ENCODE measurements at places on chromosomes 13 and 19.
A peak's percentile ranks its signal among the peaks of the same experiment; 100 is the strongest.

GRCh38 chr19:35248310-35249145 lies at the start of gene LSR:
TSS of gene LSR (plus strand) at chr19:35249002. CDS start at chr19:35249023, 21 bp downstream.
- peak; percentile 65 for DNase-seq

DNA sequence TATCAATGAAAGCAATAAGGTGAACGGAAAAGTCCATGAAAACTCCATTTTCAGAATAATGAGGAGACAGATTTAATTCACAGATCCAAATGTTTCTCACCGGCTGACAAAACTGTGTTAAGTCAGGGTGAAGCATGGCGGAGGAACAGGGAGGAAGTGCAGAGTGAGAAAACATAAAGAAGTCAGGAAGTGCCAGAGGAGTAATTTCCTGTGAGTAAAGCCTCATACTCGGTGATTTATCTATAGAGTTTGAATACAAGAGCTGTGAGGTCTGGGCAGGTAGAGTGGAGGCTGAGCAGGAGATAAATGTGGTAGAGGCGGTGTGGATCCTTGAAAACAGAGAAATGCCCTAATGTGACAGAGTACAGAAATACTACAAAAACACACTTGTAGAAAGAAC lies 11.4 kb downstream of the CARD8 start:
- no peak for DNase-seq

DNA sequence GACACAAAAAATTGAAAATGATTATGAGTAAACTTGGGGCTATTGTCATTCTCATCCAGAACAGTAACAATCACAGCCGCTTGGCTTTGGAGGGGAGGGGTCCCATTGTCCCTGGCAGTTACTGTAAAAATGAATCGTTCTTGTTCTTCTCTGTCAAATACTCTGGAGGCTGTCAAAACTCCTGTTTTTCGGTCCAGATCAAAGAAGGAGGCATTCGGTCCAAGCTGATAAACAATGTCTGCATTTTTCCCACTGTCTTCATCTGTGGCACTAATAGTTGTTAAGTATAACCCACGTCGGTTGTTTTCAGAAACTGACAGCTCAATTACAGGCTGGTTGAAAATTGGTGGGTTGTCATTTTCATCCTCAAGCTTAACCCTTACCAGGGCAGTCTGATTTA lies 3.4 kb downstream of the PCDH9 start:
- no peak for DNase-seq

GRCh38 chr13:94063096-94063495 lies 416.4 kb downstream of the DCT start:
- DNase-seq = no peak

GRCh38 chr13:37709318-37709717 lies 110.8 kb upstream of the POSTN start:
- no peak for DNase-seq

- no peak for DNase-seq
Measured at GRCh38 chr19:48833977-48834376, 2.3 kb downstream of the HSD17B14 start.

DNA sequence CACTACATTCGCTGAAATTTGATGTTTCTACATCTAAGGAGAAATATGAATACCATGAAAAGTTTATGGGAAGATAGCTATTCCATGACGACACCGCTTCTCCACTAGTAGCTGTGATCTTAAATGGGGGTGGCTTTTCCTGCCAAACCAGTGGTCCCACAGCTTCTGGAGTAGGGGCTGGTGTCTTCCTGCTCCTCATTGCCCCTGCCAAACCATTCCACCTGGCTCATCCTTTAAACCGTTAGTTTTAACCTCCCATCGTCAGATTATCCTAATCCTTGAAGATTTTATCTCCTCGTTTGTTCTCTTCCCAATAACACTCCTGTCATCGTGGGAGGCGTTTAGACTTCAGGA lies 568 bp upstream of the ZNF230 start:
- no peak for DNase-seq

DNA sequence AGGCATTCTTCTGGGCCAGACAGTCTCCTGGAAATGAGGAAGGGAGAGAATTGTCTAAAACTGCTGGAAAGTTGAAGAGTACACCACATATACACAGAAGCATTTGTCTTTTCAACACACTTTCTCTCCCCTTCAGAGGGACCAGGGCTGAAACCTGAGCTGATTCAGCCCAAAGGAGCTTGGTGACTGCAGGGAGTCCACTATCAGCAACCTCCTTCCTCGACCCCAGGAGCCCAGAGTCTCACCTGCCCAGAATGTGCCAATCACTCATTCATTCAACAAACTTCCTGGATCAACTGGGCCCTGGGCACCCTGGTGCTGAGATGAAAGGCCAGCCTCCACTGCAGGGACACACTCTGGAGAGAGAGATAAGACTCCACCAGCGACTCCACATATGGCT lies 128.9 kb upstream of the VSTM2B start:
- no peak for DNase-seq

DNA sequence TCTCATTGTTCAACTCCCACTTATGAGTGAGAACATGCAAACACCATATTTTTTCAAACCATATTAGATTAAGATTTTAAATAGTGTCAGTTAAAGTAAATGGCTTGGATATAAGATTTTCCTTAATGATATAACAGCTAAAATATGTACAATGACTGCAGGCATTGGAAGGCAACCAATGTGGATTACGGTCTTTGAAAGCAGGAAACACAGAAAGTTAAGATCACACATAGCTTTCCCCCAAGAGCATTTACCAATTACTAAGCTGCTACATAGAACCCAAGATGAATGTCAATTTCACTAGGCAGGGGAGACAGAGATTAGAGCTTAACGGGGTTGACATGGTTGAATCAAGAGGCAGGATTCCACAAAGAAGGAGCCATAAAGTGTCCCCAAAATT lies 173.2 kb upstream of the TRPC4 start:
- DNase-seq = no peak

DNA sequence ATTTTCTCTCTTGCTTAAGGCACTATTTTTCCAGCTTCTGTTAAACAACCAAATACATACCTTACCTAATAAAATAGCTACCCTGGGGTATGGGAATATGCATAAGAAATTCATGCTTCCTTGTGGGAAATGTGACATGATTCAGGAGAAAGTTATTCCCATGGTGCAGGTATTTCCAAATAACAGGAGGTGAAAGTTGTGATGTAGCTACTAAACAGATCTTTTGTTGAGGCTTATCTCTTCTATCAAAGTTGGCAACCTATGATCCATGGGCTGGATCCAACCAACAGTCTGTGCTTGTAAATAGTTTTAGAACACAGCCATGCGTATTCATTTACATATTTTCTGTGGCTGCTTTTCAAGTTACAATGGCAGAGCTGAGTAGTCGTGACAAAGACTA lies 177.8 kb upstream of the NBEA start:
- DNase-seq = no peak

GRCh38 chr19:29170554-29170953 lies 42.4 kb downstream of the UQCRFS1 start:
- no peak for DNase-seq

DNA sequence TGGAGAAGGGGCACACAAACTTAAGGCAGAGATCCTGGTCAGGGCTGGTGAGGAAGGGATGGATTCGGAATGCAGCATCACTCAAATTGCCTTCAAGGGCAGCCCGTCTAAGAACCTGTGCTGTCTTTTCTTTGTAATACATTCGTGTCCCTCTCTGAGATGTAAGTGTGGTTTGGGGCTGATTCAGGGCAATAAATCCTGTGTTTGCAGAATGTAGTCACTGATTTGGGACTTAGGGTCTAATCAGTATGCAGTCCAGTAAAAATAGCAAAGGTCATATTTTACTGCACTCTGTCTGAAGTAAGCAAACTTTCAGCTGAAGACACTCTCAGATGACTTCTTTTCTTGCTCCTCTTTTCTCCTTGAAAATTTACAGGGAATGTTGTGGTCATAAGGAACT lies 93.8 kb upstream of the C1QTNF9B start:
- no peak for DNase-seq

GRCh38 chr13:114130131-114130836 lies 2.1 kb downstream of the RASA3 start:
- DNase-seq = no peak

GRCh38 chr13:45728759-45729158 lies 26.6 kb downstream of the CBY2 start:
- DNase-seq = no peak

- DNase-seq = no peak
Measured at GRCh38 chr13:38849315-38849714, 141.3 kb downstream of the STOML3 start.

DNA sequence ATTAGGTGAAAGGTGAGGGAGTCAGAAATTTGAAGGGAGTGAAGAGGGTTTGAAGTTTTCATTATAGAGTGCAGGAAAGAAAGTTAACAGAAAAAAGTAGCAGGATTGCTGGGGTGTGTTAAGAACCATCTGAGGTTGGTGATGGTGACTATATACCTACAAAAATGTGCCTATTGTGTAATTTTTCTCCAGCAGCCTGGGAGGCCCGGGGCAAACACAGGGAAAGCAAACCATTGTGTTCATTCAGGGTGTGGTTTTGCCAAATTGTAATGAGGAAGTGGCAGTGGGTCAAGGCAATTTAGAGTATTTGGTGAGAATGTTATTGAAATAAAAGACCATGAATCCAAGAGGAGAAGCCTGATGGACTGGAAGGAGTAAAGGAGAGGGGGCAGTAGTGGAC lies 8.2 kb upstream of the SUCLA2 start:
- DNase-seq = no peak

- peak; percentile 81 for DNase-seq
Measured at GRCh38 chr13:36818804-36819738, at the start of gene RFXAP. TSS of gene RFXAP (plus strand) at chr13:36819222. CDS start at chr13:36819358, 136 bp downstream.

DNA sequence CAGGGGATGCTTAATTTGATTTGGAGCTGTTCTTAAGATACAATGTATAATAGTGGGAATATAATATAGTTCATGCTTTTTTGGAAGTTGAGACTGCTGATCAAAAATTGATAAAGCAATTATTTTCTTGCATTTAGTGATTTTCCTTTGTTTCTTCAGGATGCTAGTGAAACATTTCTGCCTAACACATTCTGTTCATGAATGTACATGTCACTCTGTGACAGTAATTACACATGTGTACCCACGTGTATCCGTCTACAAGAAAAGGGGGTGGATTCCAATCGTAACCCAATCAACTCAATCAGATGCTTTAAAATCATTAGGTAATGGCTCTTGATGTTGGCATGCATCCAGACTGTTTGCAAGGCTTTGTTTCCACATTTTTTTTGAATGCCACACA lies 5.0 kb upstream of the FRY start:
- no peak for DNase-seq

- no peak for DNase-seq
Measured at GRCh38 chr13:104485571-104485970, 1419.4 kb upstream of the SLC10A2 start.
